HepG2 (cell line): ENCODE measurements at places on chromosomes 6 and 20. TPM values are rescaled to one million over a fixed set of nuclear protein-coding genes. Genes with fewer than 3 reads are reported as not detected.

Gene ZNF341
- total RNA-seq = 0.97 and 1.1 TPM in 2 replicates

- no peak for DNase-seq
These were observed 48.9 kb upstream of the OLIG3 start for GRCh38 chr6:137543114-137543513.

Gene PRDM13
- not detected in 2 replicates for total RNA-seq

DNA sequence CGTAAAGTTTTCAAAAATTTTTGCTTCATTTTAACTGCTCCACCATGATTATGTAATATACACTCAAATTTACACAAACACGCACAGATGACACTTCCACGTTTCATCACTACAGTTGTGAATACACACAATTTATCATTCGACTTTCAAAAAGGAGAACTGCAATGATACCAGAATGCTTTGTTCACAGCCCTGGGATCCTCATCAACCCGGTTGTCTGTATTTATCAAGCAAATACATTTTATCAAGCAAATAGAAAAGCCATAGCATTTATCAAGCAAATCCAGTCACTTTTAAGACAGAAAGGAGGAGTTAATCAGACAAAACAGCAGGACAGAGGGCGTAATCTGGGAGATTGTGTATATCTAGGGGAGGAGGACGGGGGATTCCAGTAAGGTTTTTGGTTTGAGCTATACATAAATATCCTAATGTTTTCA is 20.3 kb upstream of the ABT1 start:
- no peak for DNase-seq
